Mesendoderm (in vitro differentiated cells): ENCODE measurements at places on chromosomes 12 and 14.
A peak's percentile ranks its signal among the peaks of the same experiment; 100 is the strongest.

DNA sequence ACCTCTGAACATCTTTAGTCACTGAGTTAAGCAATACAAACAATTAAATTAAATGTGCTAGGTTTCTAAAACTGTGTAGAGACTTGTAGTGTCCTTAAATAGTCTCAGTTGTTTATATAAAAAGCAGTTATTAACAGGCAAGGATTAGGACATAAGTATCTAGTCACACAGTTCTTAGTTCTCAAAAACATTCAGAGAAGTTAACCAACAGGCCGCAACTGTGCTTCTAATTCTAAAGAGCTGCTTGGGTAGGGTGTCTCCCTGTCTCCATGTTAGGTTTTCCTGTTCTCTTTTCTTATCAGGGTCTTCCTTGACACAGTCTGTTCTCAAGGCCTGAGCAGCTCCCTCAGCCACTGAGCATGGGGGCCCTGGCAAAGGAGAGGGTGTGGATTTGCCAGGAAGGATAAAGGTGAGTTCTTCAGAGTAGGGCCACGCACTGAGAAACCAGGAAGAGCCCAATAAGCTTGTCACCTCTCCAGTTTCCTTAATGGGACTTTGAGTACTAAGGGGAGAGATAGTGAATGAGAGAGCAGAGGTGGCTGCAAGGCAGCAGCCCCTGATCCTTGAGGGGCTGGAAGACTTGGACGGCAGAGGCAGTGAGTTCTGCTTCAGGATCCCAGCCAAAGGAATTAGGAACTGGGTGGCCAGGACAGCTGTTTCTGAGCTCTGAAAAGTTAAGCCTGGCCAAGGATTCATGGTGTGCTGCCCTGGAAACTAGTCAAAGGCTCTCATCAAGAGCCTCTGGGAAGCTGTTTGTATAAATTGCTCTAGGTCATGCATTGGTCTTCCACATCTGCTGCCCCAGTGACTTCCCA lies 177.3 kb downstream of the MYRFL start:
- no peak for DNase-seq

DNA sequence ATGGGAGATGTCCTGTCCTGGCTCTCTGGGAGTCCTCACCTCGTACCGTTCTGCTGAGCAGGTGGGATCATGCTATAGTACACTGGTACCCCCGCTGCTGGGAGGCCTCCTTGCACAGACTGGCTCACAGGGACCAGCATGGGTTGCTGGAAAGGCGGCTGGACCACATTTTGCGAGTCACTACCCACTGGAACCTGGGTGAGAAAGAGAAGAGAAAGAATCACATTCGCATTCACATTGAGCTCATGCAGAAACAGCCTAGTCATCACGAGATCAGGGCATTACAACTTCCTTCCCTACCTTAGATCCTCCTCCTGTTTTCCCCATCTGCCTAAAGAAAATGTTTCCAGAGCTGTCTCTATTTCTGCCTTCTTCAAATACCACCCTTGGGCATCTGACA lies 17.3 kb upstream of the STAC3 start:
- peak; percentile 38 for DNase-seq

- no peak for DNase-seq
These were observed 369.9 kb upstream of the PDE3A start for GRCh38 chr12:19998411-19998810.

- no peak for DNase-seq
These were observed 7.2 kb downstream of the DAO start for GRCh38 chr12:108886873-108887629.

- DNase-seq, result no peak
These were observed 47.1 kb upstream of the STON2 start for GRCh38 chr14:81447021-81447764.

- peak; percentile 43 for DNase-seq
These were observed 49.4 kb downstream of the PHLDA1 start for GRCh38 chr12:75982169-75982564.

DNA sequence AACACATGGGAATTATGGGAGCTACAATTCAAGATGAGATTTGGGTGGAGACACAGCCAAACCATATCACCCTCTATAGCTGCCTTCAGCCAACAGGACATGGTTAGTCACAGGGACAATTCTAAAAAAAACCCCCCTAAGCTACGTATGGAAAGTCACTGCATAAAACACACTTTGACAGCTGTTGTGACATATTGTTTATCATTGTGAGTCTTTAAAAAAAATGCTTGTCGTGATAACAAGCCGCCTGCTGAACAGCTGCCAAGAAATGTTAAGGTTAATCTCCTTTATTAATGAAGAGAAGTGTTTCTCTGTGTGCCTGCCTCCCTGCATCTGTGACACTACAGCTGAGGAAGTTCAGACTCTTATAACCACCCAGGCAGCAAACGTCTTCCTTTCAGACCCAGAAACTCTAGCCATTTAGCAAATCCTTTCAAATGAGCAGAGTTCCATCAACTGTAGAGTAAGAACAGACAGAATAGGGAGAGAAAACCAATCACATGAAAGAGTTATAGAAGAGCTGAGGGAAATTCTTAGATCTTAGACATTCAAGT lies 1459.6 kb upstream of the TMEM132C start:
- no peak for DNase-seq

GRCh38 chr14:77120771-77121743 lies 20.5 kb downstream of the ZDHHC22 start:
- no peak for DNase-seq

- no peak for DNase-seq
These were observed 16.1 kb upstream of the KRT80 start for GRCh38 chr12:52207895-52208294.

- no peak for DNase-seq
These were observed 7.6 kb downstream of the COQ10A start for GRCh38 chr12:56274299-56274698.

- no peak for DNase-seq
These were observed 224.3 kb downstream of the PELI2 start for GRCh38 chr14:56342494-56342942.

GRCh38 chr12:110794623-110795280 lies 52.0 kb upstream of the CCDC63 start:
- no peak for DNase-seq

DNA sequence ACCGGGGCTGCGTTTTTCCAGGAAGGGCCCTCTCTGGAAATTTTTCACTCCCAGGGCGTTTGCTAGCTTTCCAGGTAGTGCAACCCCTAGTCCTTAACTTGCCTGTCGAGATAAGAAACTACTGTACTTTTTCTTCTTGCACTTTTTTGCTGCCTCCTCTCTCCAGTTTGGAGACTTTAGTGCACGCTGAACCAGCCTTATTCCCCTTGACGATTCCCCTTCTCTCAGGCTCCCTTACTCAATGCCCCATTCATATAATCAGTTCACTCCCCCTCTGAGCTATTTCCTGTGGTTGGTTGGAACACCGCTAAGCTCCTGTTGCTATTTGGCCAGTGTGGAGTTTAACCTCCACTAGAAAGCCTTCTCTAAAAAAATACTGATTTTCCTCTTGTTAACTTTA lies 682 bp downstream of the CREBL2 start:
- peak; percentile 78 for DNase-seq

- no peak for DNase-seq
These were observed 9.9 kb downstream of the ITGB7 start for GRCh38 chr12:53197011-53197640.

GRCh38 chr12:68963856-68964745 lies 31.1 kb upstream of the CPM start:
- no peak for DNase-seq

DNA sequence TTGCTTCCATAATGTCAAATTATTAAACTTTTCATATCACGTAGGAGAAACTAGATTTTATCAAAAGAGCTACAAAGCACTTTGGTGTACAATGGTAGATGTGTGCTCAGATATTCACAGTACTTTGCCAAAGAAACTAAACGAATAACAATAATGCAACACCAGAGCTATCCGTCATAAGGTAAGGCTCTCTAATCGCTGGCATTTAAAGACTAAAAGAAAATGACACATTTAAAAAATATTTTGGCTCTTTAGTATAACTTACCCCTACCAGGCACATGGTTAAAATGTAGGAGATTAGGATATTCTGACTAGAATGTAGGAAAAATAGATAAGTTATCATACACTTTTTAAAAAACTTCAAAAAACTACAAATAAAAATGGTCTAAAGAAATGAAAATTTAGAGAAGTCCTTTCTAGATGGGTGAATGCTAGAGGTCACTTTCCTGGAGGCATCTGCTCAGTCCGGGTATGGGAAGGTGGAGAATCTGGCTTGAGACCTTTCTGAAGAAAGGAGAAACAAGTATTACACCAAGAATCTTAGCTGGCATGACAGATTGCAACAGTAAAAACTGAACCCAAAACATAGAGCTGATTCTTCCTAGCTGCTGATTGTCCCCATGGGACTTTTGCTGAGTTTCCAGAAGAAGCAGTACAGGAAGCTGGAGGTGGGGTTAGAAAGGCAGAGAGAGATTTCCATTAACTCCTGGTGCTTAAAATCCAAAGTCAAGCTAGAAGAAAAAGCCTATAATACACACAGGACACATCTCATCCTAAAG lies 67.9 kb downstream of the FAR2 start:
- no peak for DNase-seq

DNA sequence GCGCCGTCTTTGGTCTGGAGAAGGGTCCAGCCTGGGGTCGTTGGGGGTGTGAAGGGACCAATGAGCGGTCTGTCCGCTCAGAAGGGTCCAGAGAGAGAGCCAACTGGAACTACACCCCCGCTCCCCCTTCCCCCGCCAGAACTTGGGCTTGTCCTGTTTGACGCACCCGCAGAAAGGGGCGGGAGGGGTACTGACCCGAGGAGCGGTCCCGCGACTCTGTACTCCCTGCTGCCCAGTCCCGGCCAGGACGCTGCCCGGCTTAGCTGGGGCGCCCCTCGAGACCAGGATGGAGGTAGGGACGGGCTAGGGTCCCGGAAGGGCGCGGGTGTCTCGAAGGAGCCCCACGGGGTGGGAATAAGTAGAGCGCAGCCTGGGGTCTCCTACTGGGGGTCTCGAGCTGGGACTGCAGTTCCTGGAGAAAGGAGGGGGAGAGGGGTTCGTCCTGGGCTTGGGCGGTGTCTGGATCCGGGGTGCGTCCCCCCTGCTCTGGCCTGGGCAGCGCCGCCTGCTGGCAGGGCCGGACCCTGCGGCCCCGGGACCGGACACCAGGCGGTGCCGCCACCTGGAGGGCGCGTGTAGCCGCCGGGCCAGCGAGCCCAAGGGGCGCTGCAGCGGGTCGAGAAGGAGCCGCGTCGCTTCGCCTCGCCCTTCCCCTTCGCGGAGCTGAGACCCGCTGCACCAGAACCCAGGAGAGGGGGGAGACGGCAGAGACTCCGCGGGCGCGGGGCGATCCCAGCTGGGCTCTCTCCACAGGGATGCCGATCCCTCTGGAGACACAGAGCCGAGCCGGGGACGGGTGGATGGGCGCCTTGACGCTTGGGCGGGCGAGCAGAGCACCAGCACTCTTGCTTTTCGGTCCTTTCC lies 3.8 kb upstream of the CACNB3 start:
- peak; percentile 64 for DNase-seq

GRCh38 chr12:67710582-67710981 lies 62.0 kb downstream of the DYRK2 start:
- no peak for DNase-seq

- DNase-seq, result no peak
These were observed 20.2 kb upstream of the FUT8 start for GRCh38 chr14:65392296-65392695.

DNA sequence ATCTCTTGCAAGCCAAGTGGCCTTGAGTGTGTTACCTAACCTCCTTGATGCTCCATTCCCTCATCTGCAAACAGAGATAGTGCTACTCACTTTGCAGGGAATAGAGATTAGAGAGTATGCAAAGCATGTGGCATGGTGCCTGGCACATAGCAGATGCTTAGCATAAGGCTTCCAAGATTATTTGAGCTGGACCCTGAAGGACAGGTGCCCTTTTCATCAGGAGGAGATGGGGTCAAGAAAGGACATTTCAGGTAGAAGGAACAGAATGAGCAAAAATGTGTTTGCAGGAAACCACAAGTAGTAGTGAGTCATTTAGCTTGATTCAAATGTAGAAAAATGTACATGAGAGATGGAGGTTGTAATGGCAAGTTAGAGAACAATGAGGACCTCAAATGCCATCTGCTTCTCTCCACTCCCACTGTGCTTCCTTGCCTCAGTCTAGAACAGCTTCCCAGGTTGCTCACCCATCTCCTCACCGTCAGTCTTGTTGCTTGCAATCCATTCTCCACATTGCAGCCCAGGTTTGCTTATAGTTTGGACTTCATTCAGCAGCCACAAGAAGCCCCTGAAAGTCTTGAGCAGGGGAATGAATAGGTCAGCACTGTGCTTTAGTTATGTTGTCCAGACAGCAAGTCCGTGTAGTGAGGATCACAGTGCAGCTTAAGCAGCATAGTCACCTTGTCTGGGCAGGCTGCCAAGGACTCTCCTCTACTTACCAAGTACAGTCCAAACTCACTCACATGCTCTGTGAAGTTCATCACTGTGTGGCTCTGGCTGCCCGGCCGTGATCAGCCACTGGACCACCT lies 536.3 kb upstream of the CCDC196 start:
- DNase-seq, result peak; percentile 20

GRCh38 chr12:111448846-111449790 lies 43.4 kb downstream of the SH2B3 start:
- no peak for DNase-seq

DNA sequence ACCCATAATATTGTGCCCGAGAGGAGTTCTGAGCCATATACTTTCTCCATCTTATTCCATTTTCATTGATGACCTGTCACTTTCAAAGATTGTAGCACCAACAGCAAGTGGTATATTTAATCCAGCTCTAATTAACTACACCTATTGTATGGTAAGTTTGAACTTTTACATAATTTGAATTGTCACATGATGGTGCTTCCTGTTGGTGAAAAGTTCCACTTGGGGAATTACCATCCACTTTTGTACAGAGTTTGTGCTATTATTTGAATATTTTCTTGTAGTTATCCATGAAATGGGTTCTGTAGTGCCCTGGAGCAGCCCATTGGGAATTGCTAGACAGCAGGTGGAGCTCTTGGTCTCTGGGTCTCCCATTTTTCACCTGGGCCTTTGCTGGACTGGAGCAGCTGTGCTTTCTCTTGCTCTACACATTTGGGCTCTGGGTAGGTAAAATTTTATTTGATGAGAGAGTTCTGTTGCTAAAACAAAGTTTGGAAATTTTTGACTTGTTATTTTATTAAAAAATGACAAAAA lies 3.0 kb downstream of the SMCO3 start:
- peak; percentile 46 for DNase-seq

- DNase-seq, result no peak
These were observed 105.1 kb downstream of the GXYLT1 start for GRCh38 chr12:42039577-42039976.

DNA sequence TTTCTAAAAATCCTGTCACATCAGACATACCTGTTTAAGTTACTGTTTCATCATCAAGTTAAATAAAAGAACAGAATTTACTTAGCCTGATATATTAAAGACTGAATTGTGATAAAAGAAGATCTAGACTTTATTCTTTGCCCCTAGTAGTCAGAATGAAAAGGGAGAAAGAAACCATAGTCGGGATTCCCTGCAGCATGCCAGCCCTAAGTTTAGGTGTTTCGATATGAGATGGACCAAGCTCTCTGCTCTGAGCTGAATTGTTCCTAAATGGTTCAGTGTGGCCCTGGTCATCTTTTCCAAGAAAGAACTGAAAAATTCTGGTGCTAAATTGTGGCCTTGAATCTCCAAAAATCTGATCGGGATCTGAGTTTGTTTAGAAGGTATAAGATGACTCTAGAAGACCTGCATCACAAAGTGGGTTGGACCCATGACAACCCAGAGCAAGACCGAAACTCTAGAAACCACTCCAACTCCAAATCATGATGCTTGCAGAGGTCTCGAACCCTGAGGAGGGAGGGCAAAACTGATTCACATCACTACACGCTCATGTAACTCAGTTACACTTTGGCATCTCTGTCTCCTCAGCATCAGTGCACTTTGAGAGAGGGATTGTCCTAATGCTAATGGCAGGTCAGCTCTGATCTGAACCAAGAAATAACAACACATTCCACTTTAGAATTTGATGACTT lies 15.7 kb downstream of the PTGER2 start:
- DNase-seq, result no peak

GRCh38 chr12:93713060-93713459 lies 35.9 kb downstream of the CRADD start:
- DNase-seq, result no peak
